Stimulated activated CD4-positive, alpha-beta T cell treated with anti-CD3 and anti-CD28 coated beads, Interleukin-15, amount 100 ng/mL, for 1 hour (primary cell): ENCODE measurements at places on chromosomes 12 and 14.

- DNase-seq = no peak
Observed at GRCh38 chr12:68259318-68259940, 6.0 kb upstream of the IL22 start.

DNA sequence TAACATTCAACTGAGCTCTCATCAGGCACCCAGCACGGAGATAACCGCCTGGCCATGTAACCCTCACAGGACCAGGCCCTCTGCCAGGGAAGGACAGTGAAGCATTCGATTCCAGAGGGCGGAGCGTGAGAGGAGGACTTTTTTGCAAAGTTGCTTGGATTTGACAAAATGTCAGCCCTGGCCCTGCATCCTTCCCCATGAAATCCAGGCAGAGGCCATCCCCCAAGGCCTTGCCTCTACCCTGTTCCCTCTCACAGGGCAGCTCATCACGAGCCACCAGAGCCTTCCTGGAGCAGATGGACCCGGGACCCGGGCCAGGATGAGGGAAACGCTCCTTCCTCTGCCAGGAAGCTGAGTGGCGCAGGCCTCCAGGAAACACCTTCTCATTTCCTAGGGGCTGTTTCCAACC is 17.0 kb downstream of the CAMKK2 start:
- no peak for DNase-seq

DNA sequence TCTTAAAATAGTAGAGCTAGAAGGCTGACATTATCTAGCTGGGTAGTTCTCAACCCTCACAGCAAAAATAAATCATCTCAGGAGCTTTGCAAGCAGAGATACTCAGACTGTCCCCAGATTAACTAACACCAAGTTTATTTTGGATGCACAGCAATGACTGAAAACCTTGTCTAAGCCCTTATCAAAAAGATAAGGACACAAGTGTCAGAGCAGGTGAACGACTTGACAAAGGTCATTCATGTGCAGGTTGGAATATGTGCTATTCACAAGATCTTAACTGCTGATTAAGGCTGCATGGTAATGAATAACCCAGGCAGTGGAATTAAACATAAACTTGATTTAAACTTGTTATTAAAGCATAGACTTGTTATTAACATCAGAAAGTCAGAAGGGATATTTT is 246.6 kb downstream of the BTG1 start:
- DNase-seq = no peak

DNA sequence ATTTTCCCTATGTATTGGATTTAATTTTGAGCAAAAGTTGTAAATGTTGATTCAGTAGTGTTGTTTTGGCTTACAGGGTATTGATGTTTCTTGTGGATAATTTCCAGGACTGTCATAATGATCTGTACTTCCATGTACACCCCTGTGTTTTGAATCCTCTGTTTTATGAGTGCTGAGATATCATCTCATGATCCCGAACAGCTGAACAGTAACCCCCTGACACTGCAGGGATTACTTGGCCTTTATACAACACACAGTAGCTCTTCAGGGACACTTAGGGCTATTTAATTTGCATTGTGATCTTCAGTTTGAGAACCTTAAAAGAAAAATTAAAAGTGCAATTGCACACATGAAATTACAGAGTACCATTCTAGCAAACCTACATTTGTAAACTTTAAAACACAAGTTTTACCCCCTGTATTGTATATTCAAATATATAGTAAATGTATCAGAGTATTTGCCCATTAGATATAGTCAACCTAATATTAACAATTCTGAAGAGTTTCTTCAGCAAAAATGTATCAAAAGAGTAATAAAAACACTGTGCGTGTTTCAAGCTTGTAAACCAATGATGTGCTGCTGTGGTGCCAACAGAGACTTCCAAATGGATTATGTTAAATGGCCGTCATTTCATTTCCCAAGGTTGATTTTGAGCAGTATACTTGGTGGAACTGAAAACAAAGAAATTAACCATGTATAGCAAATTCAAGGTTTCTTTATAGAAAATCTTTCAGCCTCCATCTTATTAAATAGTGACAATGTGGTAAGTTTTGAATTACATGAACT is 27.9 kb upstream of the MYF6 start:
- DNase-seq = no peak
